ENCODE measurements at places on chromosomes 11 and 22.

GRCh38 chr11:64759722-64760719 lies at the start of gene PYGM:
Gene PYGM (minus strand): TSS chr11:64759974. CDS start chr11:64759898, 76 bp downstream.
- no peak for DNase-seq

DNA sequence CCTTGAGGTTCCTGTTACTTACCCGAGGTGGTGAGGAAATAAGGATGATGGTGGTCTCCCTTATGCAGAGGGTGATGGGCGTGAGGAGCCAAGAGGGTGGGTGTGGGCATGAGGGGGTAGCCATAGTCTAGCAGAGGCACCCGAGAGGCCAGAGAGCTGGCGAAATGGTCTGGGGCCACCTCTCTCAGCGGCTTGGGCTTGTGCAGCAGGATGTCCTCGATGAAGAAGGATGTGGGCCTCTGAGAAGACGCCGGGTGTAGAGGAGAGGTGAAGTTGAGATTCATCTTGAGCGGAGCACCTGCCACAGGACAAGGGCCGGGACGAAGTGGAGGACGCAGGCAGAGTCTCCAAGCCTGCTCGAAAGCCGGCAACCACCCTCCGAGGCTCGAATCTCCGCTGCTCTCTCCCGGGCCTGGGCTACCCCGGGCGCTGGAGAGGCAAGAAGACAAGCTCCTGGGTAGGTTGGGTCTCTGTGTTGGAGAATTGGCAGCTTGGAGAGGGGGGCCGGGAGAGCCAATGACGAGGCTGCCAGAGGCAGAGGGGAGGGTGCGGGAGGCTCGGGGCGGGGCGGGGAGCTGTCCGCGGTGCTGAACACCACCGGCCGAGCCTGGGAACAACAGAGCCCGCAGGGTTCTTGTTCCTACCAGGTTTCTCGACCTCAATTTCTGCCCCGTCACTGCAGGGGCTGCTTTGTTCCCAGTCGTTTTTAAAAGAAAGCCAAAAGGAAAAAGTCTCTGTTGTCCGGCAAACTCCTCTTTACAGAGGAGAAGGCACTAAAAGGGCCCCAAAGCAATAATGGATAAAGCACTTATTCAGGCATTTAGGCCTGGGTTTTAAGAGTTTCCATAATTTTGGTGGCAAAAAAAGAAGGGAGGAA lies at the start of gene BSX:
BSX (minus strand) TSS at position 447 of the 877 bp plus-strand sequence; CDS start at position 284, 163 bp downstream.
- DNase-seq: no peak

- no peak for DNase-seq
These were observed 32.7 kb downstream of the ARHGAP42 start for GRCh38 chr11:100719809-100720221.

GRCh38 chr11:70556884-70557741 lies 158.8 kb downstream of the CTTN start:
- no peak for DNase-seq

DNA sequence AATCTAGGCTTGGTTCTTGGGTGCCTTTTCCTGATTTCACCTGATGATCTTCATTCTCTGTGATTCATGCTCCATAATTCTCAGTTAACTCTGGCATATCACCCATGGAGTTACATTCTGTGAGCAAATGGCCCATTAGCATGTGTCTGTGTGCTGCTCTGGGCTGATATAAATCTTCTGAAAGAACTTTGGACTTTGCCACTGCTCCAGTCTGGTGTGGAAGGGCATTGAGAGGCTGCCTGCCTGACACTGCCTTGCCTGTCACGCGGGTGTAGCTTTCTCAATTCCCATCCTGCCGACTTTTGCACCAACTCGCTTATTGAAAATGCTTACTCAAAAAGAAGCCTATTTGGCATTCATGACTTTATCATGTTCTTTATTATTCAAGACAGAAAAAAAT lies 42.2 kb downstream of the FAT3 start:
- no peak for DNase-seq

DNA sequence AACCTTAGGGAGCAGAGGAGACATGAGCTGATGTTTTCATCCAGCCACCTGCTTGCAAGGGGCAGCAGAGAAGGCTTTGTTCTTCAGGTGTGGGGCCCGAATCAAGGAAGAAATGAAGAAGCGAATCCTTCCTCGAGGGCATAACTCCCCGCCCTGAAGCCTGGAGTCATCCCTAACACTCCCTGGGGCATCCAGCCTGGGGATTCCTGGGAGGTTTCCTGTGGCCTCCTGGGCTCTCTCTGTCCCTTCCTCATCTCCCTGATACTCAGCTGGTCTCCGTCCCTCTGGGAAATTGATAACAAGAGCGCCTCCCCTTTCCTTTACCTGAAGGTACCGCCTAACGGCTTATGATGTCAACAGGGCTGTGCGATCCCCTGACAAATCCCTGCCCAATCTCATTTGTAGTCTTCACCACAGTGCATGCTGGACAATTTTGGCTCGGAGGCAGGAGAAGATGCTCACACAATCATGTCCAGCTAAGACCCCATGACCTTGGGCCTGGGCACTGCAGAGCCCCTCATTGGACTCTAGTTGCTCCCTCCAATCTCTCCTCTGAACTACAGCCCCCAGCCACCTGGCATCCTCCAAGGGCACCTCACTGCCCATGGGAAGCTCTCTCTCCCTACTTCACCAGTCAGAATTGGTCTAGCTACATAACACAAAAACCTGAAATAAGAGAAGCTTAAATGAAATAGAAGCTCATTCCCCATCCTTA lies 80.6 kb upstream of the RTL6 start:
- DNase-seq: no peak
